Fibroblast of the aortic adventitia (primary cell): ENCODE measurements at places on chromosomes 6 and 20.
A peak's percentile ranks its signal among the peaks of the same experiment; 100 is the strongest.

DNA sequence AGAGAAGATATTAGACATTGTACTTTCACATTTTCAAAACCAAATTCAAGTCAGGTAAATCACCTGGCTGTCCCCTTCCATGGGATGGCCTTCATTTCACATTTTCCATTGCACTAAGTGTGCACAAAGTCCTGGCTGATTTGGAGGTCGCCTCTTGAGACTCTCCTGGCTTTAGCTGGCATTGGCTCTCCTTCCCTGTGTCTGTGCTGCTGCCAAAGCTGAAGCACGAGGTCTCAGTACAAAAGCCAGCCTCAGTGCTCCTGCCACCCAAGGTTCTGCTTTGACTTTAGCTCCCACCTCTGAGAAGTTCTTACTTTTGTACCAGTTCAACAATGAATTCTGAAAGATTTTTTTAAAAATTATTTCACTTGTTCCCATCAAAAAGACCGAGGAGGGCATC, 289.2 kb upstream of the CNR1 start:
- no peak for DNase-seq

DNA sequence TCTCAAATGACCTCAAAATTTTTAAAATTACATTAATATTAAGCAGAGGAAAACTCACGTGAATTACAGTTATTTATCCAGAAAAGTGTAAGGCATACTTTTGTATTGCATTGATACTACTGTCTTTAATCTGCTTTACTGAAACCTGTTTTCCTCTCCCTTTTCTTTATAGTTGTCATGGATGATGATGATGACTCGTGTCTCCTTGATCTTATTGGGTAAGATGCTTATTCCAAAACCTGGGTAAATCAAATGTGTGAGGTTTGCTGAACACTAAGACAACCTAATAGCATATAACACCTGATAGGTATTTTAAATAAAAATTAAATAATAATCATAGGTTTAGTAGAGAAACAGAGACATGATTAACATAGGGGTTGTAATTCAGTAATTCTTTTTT, 40.0 kb downstream of the BICRAL start:
- no peak for DNase-seq

- no peak for DNase-seq
These were observed 17.1 kb downstream of the SRXN1 start for GRCh38 chr20:635893-636338.

GRCh38 chr6:119620846-119621555, 271.4 kb upstream of the MAN1A1 start:
- peak; percentile 91 for DNase-seq

- DNase-seq, result no peak
These were observed 1.6 kb upstream of the DDAH2 start for GRCh38 chr6:31730631-31731086.

GRCh38 chr20:59574308-59574707, 30.0 kb upstream of the PHACTR3 start:
- DNase-seq, result no peak

- no peak for DNase-seq
These were observed 160.2 kb upstream of the MARCKS start for GRCh38 chr6:113696960-113697359.

DNA sequence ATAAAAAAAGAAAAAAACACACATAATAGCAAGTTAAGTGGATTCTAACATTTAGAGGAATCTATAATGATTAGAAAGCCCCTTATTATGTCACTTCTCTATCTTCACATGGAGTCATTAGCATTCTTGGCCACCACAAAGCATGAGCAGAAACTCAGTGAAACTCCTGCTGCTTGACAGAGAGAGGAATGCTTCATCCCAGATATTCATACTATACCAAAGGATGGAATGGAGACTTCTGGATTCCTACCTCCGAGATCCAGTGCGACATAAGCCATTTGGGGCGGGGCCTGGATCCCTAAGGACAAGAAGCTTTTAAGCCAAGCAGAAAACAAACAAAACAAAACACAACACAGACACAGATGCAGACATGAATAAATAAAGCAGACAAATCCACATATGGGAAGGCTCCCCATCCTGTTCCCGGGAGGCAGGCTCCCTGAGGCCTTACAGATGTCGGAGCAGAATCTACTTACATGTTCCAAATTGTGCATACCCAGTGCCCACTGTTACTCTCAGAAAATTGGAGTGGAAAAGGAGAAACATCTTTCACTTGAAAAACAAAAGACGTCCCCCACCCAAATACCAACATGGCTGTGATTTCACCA, 727.3 kb downstream of the MAFB start:
- DNase-seq, result no peak

DNA sequence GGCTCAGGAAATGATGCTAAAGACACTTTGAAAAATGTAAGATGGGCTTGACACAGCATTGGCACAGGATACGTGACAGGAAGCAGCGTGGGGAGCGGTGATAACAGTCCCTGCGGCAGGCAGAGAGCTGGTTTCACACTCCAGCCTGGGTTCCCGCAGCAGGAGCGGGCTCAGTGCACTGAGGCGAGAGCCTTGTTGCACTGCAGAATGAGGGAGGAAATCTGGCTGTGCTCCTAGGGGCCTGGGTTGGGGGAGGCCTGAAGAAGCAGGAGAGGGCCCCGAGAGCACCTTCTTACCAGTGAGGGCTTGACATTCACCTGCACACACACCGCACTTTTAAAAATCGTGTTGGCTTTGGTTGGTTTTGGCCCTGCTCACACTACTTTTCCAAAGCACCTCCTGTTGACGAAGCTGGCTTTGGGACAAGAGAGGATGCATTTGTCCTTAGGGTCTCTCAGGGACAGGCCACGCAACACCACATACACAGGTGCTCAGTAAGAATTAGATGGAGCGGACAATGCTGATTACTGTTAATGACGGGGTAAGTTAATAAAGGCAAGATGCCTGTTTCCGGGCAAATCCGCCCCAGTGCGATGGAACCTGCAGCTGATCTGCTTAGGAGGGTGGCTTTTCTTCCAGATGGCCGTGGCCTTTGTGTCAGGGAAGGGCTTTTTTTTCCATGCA, 49.4 kb upstream of the ARMC2 start:
- no peak for DNase-seq

DNA sequence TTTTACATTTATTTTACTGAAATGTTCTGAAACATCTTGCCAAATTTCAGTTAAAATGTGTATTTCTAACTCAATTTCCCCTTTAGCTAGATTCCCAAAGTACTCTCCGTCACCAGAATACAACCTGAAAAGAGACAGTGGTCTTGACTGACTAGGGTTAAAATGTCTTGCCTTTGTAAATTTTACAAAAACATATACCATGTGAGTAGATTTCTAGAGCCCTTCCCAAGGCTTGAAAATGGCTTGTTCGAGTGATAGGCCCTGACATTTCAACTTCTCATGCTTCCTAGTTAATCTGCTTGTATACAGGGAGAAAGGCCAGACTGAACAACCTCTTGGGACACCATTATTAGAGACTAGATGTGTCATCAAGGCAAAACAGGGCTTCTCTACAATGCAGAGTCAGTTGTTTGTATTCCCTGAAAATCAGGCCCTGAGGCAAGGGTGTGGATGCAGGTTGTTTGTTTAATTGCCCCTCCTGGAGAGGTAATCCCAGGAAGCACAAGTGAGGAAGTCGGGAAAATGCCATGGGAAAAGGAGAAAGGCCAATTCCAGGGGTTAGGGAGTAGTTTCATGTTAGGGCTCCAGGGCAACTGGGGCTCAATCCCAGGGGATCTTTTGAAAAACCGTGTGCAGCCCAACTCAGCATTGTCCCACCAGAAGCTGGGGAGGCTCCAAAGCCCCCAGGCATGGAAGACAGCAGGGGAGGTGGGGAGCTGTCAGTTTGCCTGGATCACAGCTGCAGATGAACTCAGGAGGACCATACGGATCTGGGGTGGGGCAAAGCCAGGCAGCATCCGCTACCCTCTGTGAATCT, 11.6 kb upstream of the TFB1M start:
- no peak for DNase-seq

DNA sequence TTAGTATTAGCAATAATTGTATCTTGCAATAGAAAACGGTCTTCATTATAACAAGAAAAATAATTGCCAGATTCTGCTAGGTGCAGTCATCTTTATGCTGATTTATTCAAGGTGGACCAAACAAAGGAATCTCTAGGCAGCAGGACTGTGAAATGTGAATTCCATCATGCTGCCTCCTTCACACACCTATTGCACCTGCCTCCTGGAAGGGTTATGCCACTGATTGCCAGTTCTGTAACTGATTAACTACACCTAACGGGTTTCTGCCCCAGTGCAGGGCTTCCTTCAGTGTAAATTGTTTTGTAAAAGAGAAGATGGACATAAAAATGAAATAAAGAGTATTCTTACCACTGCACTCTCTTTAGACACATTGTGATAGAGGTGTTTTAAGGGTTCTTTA, 96.1 kb downstream of the FOXO3 start:
- no peak for DNase-seq

- no peak for DNase-seq
These were observed 625 bp downstream of the ABT1 start for GRCh38 chr6:26597389-26597766.

DNA sequence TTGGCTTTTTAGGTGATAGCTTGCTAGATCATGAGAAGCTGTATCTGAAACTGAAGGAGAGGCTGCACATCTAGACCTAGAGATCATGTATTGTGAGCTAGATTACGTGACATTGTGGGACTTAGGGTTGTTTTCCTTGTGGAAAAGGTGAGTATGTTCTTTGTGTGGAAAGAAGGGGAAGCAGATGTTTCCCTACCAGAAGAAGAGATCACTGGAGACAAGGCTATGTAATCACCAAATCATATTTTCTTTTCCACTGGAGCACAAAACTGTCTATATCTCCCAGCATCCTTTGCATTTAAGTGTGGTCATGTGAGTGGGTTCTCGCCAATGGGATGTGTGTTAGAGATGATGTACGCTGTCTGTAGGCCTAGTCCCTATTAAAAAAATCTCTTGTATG, 7.0 kb upstream of the EPB41L2 start:
- DNase-seq, result no peak

DNA sequence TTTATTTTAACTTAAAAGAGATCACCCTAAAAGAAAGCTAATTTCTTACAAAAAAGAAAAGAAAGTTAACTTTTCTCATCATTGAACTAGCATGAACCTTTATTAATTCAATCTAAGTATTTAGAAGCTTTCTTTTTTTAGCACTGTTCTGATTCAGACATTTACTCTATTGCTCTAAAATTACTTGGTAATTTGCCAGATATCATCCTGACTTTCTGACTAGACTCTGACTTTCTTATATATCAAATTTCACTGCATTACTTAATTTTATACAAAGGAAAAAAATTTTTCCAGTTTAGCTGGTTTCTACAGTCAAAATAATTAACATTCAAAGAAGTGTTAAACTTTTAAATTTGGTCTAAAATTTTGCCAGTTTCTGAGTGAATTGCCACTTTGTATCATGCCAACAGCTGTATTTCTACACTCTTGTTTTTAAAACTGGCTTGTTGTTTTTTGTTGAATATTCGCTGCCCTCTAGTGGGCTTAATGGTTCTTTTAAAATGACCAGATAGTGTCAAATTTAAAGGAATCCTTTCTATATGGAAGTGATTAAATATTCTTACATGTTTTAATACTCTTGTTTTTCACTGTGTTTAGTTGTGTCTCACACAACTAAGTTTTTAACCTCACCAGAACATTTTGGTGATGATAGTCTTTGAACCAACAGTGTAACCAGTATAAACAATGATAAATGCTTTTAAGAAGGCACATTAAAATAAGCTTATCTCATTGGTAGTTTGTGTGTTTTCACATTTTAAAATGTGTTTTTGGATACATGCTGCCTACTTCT, 102.0 kb downstream of the POPDC3 start:
- peak; percentile 73 for DNase-seq
